ENCODE measurements at places on chromosomes 3 and 15. TPM values are rescaled to one million over a fixed set of nuclear protein-coding genes. Genes with fewer than 3 reads are reported as not detected.

COLQ gene
- total RNA-seq, result 10.0 TPM

GRCh38 chr3:39284457-39284881 is 4.6 kb upstream of the CX3CR1 start:
- DNase-seq, result no peak

DNA sequence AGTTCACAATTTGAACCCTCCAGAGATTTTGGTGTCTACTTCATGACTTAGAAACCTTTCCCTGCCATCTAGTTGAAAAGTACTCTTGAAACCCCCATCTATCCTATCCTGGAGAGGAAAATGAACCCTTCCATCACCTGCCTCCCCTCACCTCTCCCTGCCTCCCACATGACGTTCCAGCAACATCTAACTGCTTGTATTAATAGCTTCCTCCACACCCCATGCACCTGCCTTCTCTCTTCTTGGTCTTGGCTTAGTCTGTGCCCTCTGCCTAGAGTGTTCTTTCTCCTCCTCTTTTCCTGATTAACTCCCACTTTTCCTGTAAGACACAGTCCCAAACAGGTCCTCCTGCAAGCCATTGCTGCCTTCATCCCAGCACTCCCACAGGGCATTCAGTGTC is 107.8 kb downstream of the LIPC start:
- no peak for DNase-seq

- DNase-seq, result no peak
Measured at GRCh38 chr3:107690522-107691138, 167.9 kb downstream of the BBX start.

- no peak for DNase-seq
Measured at GRCh38 chr3:196634829-196635228, 4.7 kb upstream of the NRROS start.

DNA sequence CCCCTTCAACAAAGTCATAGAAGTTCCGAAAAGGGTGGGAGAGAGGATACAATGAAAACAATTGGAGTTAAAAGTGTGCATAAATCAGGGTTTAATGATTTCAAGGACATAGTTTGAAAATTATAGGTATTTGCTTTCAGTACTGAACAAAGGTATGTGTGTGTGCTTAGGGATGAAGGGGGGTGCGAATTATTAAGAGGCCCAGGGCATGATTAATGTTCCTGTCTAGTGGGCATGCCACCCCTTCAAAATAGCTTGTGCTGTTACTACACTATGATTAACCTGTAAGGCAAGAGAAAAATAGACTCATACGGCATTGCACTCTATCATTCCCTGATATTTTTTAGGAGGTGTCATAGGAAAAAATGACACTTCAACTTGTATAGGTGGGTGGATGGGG is 731.6 kb downstream of the NAALADL2 start:
- DNase-seq, result no peak

All from mesothelial cell of epicardium (in vitro differentiated cells).